ENCODE measurements at places on chromosomes 5 and 9.

GRCh38 chr9:33304362-33304761, 14.0 kb downstream of the NFX1 start:
- no peak for DNase-seq

GRCh38 chr5:149951138-149951749, 6.7 kb upstream of the PDE6A start:
- no peak for DNase-seq

DNA sequence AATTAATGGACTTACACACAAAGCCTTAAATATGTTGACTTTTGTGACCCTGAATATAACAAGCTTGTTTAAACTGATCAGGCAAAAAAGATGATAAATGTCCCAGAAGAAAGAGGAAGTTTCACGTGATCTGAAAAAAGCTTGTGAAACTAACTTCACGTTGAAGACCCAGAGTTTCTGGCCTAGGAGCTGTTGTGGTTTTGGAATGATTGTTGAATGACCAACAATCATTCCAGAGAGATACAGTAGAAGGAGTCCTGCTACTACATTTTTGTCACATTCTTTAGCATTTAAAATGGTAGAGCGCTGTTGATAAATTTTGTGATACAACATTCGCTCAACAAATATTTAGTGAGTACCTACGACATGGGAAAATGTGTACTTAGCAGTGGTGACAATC, 143.1 kb upstream of the FBN2 start:
- peak; percentile 46 for DNase-seq

DNA sequence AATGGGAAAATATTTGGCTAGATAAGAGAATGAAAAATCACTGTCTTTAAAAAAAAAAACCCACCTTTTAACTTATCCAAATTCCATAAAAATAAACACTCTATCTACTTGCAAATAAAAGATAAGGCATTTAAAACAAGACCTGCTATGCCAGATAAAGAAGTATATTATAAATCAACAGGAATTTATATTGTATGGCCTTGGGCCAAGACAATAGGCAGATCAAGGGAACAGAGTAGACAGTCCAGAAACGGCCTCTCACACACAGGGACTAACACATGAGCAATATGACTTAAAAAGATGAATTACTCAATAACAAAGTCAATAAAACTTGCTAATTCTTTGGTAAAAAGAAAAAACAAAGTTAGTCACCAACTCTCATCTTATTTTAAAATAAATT, 34.7 kb upstream of the ICE1 start:
- no peak for DNase-seq
